Hippocampal formation (tissue), 2 donors: ENCODE measurements at places on chromosomes 7 and 10.

- no peak for DNase-seq
These were observed 23.9 kb downstream of the CACUL1 start for GRCh38 chr10:118730756-118731456.

- DNase-seq, result no peak
These were observed 5.6 kb upstream of the DLG5 start for GRCh38 chr10:77932016-77932715.

DNA sequence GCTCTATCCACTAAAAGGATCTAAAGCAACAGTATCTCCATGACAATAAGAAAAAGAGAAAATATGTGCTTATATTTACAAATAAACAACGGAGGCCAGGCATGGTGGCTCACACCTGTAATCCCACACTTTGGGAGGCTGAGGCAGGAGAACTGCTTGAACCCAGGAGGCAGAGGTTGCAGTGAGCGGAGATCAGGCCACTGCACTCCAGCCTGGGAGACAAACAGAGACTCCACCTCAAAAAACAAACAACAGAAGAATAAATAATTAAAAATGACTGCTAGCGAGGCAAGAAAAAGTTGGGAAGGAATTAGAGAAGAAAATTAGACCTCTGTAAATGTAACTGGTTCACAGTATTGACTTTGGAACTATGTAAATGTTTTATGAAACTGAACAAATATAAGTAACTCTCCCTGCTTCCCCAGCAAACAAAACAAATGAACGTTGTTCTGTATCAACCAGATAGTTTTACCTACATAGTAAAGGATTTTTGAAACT lies 17.1 kb downstream of the TRIM24 start:
- DNase-seq, result no peak

DNA sequence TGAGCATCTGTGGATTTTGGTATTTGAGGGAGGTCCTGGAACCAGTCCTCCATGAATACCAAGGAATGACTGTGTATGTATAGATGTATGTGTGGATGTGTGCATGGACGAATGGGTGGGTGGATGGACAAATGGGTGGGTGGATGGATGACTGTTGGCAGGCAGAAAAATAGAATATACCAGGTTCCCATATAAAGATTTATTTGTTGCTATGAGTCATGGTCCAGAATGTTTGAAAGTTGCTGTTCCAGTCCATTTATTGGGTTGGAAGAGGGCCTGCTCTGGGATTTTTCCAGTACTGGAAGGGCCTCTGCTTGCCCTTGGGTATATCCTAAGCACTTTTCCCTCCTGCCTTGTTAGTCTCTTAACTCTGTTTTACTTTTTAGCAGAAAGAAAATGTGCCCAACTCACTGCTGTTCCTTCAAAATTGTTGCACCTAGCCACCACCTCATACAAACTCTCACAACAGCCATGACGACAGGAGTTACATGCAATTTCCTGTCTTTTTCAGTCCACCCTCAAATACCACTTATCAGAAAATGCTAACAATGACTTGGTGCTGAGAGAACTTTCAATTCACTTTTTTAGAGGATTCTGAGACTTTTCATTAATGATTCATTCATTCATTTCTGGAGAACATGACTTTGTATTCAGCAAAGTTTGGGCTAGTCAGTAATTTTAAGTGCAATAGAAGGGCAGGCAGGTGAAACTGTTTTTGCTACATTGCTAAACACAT lies 108.1 kb downstream of the EEPD1 start:
- DNase-seq, result no peak

GRCh38 chr7:150931199-150931869 lies 46.8 kb downstream of the KCNH2 start:
- no peak for DNase-seq

DNA sequence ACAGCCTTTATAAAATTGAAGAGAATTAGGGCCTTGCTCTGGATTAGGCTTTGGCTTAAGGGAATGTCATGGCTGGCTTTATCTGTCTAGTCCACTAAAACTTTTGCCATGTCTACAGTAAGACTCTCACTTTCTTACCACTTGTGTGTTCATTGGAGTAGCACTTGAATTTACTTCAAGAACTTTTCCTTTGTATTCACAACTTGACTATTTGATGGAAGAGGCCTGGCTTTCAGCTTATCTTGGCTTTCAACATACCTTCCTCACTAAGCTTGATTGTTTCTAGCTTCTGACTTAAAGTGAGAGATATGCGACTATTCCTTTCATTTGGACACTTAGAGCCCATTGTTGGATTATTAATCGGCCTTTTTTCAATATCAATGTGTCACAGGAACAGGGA lies 96.1 kb downstream of the TPST1 start:
- no peak for DNase-seq

GRCh38 chr7:105256761-105257231 lies 131.9 kb downstream of the SRPK2 start:
- no peak for DNase-seq

DNA sequence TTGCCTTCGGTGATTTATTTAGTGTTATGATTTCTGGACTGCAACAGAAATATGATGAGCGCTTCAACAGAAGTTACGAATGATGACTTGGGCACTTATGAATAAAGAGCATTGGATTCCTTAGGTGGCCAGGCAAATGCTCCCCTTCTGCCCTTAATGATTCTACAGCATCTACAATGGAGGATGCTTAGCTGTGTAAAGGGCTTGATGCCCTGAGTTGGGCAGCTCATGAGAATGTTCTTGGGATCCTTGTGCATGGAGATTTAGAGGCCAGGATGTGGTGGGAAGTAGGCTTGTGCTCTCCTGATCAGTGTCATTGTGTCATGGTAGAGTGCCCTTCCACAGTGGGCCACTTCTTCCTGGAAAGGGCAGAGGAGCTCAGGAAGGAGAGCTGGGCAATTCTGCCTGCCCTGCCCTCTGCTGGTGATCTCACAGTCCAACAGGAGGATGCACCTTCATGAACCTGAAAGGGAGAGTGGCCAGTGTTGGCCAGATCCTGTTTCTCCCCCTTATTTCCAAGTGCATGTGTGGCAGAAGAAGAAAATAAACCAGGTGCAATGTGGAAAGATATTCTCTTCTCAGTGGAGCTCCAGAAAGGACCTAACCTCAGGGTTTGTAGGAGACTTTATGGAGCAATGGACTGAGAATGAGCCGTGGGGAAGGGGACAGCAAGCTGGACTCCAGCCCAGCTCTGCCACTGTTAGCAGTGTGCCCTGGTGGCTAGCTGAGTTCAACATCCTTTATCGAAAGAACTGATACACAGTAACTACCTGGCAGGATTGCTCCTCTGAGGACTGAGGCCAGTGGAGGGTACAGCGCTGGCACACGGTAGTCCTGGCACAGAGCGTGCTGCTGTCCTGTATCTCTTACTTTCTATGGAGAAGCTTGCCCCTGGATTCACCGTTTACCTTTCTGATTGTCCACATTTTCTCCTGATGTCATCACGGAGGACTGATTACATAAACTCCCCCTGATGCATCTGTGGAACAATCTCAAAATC lies 182.9 kb downstream of the BMPER start:
- no peak for DNase-seq

DNA sequence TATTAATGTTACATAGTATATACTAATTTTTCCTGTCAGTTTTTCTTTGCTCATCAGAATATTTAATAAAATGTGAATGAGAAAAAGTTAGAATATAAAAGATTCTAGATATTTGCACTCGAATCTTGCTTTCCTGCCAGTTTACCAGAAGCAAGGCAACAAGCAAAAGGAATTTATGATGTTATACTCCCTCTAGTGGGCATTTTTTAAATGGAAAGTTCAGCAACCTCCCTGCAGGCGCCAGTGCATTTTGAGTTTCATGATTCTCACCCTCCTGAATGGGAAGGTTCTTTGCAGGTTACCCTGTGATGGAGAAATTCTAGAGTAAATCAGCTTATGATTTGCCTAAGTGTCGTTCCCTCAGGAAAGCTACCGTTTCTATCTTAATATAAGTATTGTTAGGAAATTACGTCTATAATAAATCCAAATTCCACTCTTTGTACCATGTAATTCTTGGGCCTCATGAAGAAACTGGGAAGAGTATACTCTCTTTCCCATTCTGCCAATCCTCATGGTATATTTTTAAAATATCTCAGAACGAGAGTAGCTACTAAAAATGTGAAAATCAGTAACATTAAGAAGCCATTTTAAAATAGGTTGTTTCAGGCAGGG lies 350.0 kb downstream of the CRPPA start:
- peak; percentile 88 for DNase-seq

DNA sequence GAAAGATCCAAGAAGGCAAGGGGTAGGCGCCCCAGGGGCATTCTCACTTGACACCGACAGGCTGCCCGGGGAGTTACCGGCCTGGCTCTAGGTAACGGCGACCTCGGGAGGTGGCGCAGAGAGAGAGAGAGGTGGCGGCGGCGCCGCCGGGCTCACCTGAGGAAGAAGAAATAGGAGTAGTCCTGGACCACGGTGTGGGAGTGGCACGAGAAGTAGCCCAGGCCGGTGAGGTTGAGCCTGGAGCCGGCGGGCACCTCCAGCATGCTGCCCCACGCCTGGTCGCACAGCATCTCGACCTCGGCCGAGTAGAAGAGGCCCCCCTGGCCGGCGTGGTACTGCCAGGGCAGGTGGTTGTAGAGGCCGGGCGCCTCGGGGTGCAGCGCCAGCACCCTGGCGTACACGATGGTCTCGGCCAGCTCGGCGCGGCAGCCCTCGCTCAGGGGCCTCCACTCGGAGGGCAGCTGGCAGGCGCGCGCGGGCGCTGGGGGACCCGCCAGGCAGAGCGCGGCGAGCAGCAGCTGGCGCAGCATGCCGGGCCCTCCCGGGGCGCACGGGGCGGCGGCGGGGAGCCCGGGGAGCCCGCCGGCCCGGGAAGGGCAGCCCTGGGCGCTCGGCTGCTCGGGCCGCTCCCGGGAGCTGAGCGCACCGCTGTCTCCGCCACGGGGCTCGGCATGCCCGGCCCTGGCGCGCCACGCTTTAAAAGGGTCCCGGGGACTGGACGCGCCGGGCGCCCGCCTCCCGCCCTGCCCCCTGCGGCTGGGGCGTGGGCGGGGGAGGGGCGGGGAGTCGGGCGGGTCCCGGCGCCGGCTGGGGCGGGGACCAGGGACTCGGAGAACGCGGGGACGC lies at the start of gene CCDC3:
TSS of gene CCDC3 (minus strand) at position 673 of the 846 bp plus-strand sequence. CDS start at position 530, 143 bp downstream.
- no peak for DNase-seq

DNA sequence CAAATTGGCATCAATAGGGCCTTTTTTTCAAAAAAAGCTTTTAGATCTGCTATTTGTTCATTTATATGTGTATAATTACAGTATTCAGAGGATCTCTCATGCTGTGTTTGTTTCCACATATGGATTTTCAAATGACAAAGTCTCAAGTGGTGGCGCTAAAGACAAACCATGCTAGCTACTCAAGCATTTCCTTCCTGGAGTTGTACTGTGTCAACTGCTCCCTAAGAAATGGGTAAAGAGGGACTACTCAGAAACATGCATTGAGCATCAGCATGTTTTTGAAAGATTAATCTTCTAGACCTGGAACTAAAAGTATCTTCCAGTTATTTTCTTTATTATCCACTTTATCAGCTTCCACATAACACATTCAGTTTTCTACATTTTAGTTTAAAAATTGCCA lies 12.7 kb downstream of the CNTNAP2 start:
- DNase-seq, result no peak

DNA sequence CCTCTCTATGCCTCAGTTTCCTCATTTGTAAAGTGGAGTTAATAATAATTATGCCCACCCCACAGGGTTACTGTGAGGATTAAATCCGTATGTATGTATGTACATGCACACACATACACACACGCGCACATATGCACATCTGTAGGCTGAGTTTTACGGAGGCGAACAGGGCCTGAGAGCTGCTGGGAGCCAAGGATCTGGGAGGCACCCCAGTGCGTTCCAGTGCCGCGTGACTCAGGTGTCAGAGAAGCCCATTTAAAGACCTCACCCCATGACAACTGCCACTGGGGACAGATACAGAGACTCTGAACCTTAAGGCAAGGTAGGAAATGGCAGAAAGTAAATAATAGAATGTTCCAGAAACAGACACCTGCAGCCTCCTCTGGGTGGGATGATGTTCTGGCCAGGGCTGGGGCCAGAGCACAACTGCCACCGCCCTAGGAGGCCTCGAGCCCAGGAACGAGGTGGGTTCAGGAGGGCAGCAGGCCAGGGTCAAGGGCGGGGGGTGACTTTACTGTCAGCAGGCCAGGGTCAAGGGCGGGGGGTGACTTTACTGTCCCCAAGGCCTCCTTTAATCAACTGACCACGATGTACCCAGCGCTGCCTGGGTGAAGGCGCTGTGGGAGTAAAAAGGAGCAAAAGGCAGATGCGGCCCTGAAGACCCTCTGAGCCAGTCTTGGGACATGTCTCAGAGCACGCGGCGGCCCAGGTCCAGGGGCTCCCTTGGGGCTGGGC lies 54.9 kb downstream of the PRKAG2 start:
- no peak for DNase-seq

DNA sequence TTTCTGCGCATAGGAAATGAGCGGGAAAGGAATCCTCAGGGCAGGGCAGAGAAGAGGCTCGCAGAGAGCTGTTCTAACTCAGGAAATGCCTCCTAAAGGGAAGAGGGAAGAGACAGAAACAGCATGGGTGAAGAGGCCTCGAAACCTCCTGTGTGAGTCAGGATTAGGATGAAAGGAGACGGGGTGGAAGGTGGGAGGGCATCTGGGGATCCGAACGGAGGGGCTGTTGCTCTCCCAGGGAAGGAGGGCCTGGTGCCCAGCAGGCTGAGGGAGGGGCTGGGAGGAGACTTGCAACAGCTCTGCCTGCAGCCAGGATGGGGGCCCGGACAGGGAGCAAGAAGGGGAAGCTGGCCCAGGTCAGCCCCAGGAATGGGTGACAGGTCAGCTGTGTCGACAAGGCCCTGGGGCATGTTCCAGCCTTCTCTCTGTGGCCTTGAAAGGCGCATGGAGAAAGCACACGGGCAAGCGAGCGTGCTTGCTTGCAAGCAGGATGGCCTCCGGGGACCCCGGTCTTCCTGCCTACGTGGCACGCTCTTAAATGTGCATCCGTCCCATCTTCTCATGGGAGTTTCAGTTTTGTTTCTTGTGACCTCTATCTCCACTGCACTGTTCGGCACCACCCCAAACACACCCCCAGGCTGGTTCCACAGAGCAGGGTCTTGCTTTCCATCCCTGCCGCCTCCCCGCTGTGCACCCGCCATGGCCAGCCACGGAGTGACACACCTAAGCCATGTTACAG lies 63.5 kb downstream of the HIPK2 start:
- DNase-seq, result no peak
